Mesenchymal stem cell (in vitro differentiated cells and primary cell): ENCODE measurements at places on chromosomes 16 and 17.
A peak's percentile ranks its signal among the peaks of the same experiment; 100 is the strongest.

DNA sequence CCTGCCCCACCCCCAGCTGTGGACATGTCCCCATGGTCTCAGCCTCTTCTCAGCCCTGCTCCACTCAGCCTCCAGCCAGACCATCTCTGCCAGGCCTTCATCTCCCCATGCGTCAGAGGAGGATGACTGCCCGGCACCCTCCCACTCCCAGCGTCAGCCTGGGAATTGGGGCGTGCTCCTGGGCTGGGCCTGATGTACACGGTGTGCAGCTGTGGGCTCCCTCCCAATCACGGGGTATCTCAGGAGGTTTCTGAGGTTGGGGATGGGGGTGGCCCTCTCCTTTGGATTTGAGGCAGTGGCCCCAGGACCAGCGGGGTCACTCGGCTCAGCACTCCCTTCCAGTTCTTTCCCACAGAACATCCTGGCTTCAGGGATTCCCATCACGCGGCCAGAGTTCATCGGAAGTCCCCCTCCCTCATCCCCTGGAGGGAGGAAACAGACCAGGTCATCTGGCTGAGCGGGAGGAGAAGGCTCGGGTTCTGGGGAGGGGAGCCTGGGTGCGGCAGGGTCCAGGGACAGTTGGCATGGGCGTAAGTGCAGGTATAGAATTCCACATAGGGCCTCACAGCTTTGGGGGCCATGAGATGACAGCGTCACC lies 36.9 kb downstream of the SOCS3 start:
- H3K27ac ChIP-seq, result no peak overlapping the region
- peak overlapping the region; percentile 58 for H3K4me3 ChIP-seq
- H3K4me1 ChIP-seq, result peaks cover 26% of the 10 kb centered on the region
- no peaks in the 10 kb centered on the region for H3K36me3 ChIP-seq
- no peaks in the 10 kb centered on the region for H3K27me3 ChIP-seq
- no peak for DNase-seq

DNA sequence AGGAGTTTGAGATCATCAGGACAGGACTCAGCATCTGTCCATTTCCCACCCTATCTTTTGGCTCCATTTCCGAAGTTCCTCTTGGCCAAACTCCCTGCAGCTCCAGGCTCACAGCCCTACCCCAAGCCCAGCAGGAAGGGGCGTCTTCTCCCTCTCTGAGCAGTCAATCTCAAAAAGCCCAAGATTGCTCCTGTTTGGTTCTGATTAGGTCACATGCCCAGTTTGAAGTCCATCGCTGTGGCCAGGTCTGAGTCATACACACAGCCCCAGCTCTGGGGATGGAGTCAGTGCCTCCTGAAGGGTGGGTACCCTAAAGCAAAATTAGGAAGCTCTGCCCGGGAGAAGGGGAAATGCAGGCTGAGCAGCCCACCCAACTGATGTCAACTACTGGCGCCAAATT lies 23.9 kb downstream of the SNX20 start:
- H3K4me3 ChIP-seq, result no peak overlapping the region
- peaks cover 4% of the 10 kb centered on the region for H3K27me3 ChIP-seq
- H3K4me1 ChIP-seq, result no peaks in the 10 kb centered on the region

- no peaks in the 10 kb centered on the region for H3K4me1 ChIP-seq
- H3K27ac ChIP-seq, result no peak overlapping the region
- H3K4me3 ChIP-seq, result no peak overlapping the region
- H3K27me3 ChIP-seq, result no peaks in the 10 kb centered on the region
- no peak for DNase-seq
Observed at GRCh38 chr16:10558305-10558704, 22.1 kb downstream of the EMP2 start.

- peaks cover 6% of the 10 kb centered on the region for H3K4me1 ChIP-seq
- H3K36me3 ChIP-seq, result no peaks in the 10 kb centered on the region
- H3K4me3 ChIP-seq, result no peak overlapping the region
- H3K27ac ChIP-seq, result no peak overlapping the region
- H3K27me3 ChIP-seq, result peaks cover 7% of the 10 kb centered on the region
Observed at GRCh38 chr16:2783581-2784357, 3.6 kb downstream of the PRSS33 start.

- peaks cover 27% of the 10 kb centered on the region for H3K36me3 ChIP-seq
- peaks cover 13% of the 10 kb centered on the region for H3K4me1 ChIP-seq
- H3K27ac ChIP-seq, result no peak overlapping the region
- no peak overlapping the region for H3K4me3 ChIP-seq
- H3K27me3 ChIP-seq, result no peaks in the 10 kb centered on the region
Observed at GRCh38 chr17:59638553-59638952, 18.9 kb downstream of the CLTC start.

GRCh38 chr16:325375-326145 lies 27.0 kb downstream of the AXIN1 start:
- H3K27ac ChIP-seq, result no peak overlapping the region
- DNase-seq, result no peak
- no peaks in the 10 kb centered on the region for H3K27me3 ChIP-seq
- H3K36me3 ChIP-seq, result peaks cover 22% of the 10 kb centered on the region
- peaks cover 33% of the 10 kb centered on the region for H3K4me1 ChIP-seq
- H3K4me3 ChIP-seq, result no peak overlapping the region

GRCh38 chr16:56320056-56320455 lies 105.3 kb downstream of the AMFR start:
- no peaks in the 10 kb centered on the region for H3K36me3 ChIP-seq
- peaks cover 12% of the 10 kb centered on the region for H3K4me1 ChIP-seq
- no peak for DNase-seq
- H3K27me3 ChIP-seq, result peaks cover 21% of the 10 kb centered on the region
- no peak overlapping the region for H3K4me3 ChIP-seq

- DNase-seq, result peak; percentile 33
- H3K4me3 ChIP-seq, result no peak overlapping the region
- H3K27me3 ChIP-seq, result no peaks in the 10 kb centered on the region
- H3K36me3 ChIP-seq, result peaks cover 50% of the 10 kb centered on the region
- no peak overlapping the region for H3K27ac ChIP-seq
- no peaks in the 10 kb centered on the region for H3K4me1 ChIP-seq
Observed at GRCh38 chr16:67068212-67068753, 39.3 kb downstream of the CBFB start.

GRCh38 chr17:67392111-67392510 lies 15.0 kb downstream of the PITPNC1 start:
- no peak for DNase-seq
- no peak overlapping the region for H3K4me3 ChIP-seq
- no peaks in the 10 kb centered on the region for H3K36me3 ChIP-seq

- no peak overlapping the region for H3K4me3 ChIP-seq
- H3K27ac ChIP-seq, result peak overlapping the region; percentile 54
- peaks cover 44% of the 10 kb centered on the region for H3K4me1 ChIP-seq
- H3K27me3 ChIP-seq, result no peaks in the 10 kb centered on the region
- peaks cover 46% of the 10 kb centered on the region for H3K36me3 ChIP-seq
Observed at GRCh38 chr17:50279181-50279526, 4.9 kb downstream of the TMEM92 start.

DNA sequence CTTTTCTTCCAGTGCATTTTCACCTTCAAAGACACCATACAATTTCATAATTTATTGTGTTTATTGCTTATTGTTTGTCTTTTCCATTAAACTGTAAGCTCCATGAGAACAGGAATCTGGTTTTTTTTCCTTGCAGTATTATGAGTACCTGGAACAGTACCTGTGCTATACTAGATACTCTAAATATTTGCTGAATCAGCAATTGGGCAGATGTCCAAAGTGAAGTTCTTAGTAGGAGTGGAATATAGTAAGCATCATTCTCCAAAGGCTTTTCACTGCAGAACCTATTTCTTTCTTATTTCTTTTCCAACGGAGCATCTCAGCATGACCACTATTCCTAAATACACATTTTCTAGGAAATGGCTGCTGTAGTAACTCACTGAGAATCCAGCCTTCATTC lies 269.0 kb upstream of the CCL2 start:
- DNase-seq, result no peak
- no peaks in the 10 kb centered on the region for H3K27me3 ChIP-seq
- no peak overlapping the region for H3K4me3 ChIP-seq
- H3K27ac ChIP-seq, result no peak overlapping the region
- no peaks in the 10 kb centered on the region for H3K4me1 ChIP-seq

- H3K4me1 ChIP-seq, result no peaks in the 10 kb centered on the region
- H3K4me3 ChIP-seq, result no peak overlapping the region
- no peak overlapping the region for H3K27ac ChIP-seq
- DNase-seq, result no peak
Observed at GRCh38 chr17:51435171-51435552, 174.8 kb downstream of the UTP18 start.

- H3K4me1 ChIP-seq, result peaks cover 3% of the 10 kb centered on the region
- no peak overlapping the region for H3K4me3 ChIP-seq
- H3K36me3 ChIP-seq, result no peaks in the 10 kb centered on the region
- H3K27ac ChIP-seq, result no peak overlapping the region
Observed at GRCh38 chr16:54843424-54843750, 87.3 kb upstream of the IRX5 start.

GRCh38 chr17:77217123-77217522 lies 76.4 kb downstream of the SEC14L1 start:
- no peaks in the 10 kb centered on the region for H3K27me3 ChIP-seq
- H3K27ac ChIP-seq, result no peak overlapping the region
- DNase-seq, result no peak
- peaks cover 72% of the 10 kb centered on the region for H3K36me3 ChIP-seq
- H3K4me1 ChIP-seq, result peaks cover 7% of the 10 kb centered on the region

GRCh38 chr16:4659363-4660353 lies 33.7 kb upstream of the NUDT16L1 start:
- no peak for DNase-seq
- no peak overlapping the region for H3K4me3 ChIP-seq
- H3K4me1 ChIP-seq, result peaks cover 35% of the 10 kb centered on the region
- no peaks in the 10 kb centered on the region for H3K27me3 ChIP-seq
- H3K27ac ChIP-seq, result no peak overlapping the region

- H3K27me3 ChIP-seq, result no peaks in the 10 kb centered on the region
- no peak overlapping the region for H3K27ac ChIP-seq
- no peak overlapping the region for H3K4me3 ChIP-seq
- DNase-seq, result no peak
Observed at GRCh38 chr17:66234611-66235010, 5.4 kb upstream of the APOH start.

GRCh38 chr17:27793906-27794569 lies 6.3 kb downstream of the NOS2 start:
- H3K4me1 ChIP-seq, result peaks cover 5% of the 10 kb centered on the region
- peaks cover 62% of the 10 kb centered on the region for H3K27me3 ChIP-seq
- DNase-seq, result no peak
- no peaks in the 10 kb centered on the region for H3K36me3 ChIP-seq
- no peak overlapping the region for H3K27ac ChIP-seq

GRCh38 chr16:81335669-81336068 lies 20.9 kb downstream of the GAN start:
- H3K36me3 ChIP-seq, result no peaks in the 10 kb centered on the region
- no peaks in the 10 kb centered on the region for H3K27me3 ChIP-seq
- peaks cover 4% of the 10 kb centered on the region for H3K4me1 ChIP-seq
- no peak overlapping the region for H3K27ac ChIP-seq
- DNase-seq, result no peak

- no peaks in the 10 kb centered on the region for H3K36me3 ChIP-seq
- no peaks in the 10 kb centered on the region for H3K4me1 ChIP-seq
- DNase-seq, result no peak
- no peak overlapping the region for H3K4me3 ChIP-seq
- H3K27ac ChIP-seq, result no peak overlapping the region
Observed at GRCh38 chr17:39812466-39812865, 51.6 kb downstream of the IKZF3 start.

- no peak for DNase-seq
- H3K4me3 ChIP-seq, result no peak overlapping the region
- no peaks in the 10 kb centered on the region for H3K27me3 ChIP-seq
- H3K27ac ChIP-seq, result no peak overlapping the region
Observed at GRCh38 chr16:7397901-7398300, 65.3 kb downstream of the RBFOX1 start.

GRCh38 chr16:64339052-64339770 lies 782.7 kb downstream of the CDH11 start:
- no peak overlapping the region for H3K4me3 ChIP-seq
- H3K36me3 ChIP-seq, result no peaks in the 10 kb centered on the region
- H3K4me1 ChIP-seq, result peaks cover 2% of the 10 kb centered on the region
- no peak for DNase-seq
- no peaks in the 10 kb centered on the region for H3K27me3 ChIP-seq
- H3K27ac ChIP-seq, result no peak overlapping the region

GRCh38 chr17:35002876-35003551 lies 22.7 kb downstream of the LIG3 start:
- H3K4me3 ChIP-seq, result no peak overlapping the region
- peak overlapping the region; percentile 9 for H3K27ac ChIP-seq
- peaks cover 21% of the 10 kb centered on the region for H3K4me1 ChIP-seq
- no peak for DNase-seq
- H3K27me3 ChIP-seq, result no peaks in the 10 kb centered on the region

DNA sequence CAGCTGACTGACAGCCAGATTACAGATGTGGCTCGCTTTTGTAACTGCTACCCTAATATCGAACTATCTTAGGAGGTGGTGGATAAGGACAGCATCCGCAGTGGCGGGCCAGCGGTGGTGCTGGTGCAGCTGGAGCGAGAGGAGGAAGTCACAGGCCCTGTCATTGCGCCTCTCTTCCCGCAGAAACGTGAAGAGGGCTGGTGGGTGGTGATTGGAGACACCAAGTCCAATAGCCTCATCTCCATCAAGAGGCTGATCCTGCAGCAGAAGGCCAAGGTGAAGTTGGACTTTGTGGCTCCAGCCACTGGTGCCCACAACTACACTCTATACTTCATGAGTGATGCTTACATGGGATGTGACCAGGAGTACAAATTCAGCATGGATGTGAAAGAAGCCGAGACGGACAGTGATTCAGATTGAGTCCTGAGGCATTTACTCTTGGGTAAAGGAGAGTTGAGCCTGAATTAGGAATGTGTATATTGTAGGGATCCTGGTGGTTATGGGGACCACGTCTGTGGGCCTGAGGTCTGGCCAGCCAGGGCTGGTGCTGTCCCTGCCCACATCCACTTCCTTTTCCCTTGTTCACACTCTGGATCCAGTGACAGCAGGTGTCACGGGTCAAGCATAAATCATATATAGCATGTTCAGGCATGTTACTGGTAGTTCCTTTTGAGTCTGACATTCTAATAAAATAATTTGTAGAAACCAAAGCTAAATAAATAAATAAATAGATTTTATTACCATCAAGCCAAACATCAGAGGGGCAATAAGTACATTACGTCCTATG lies 89.0 kb upstream of the SMURF2 start:
- no peak overlapping the region for H3K4me3 ChIP-seq
- H3K27ac ChIP-seq, result no peak overlapping the region
- no peaks in the 10 kb centered on the region for H3K27me3 ChIP-seq
- no peak for DNase-seq
- peaks cover 68% of the 10 kb centered on the region for H3K36me3 ChIP-seq
- peaks cover 3% of the 10 kb centered on the region for H3K4me1 ChIP-seq

GRCh38 chr16:12583237-12583897 lies 220.3 kb downstream of the CPPED1 start:
- H3K4me1 ChIP-seq, result no peaks in the 10 kb centered on the region
- H3K36me3 ChIP-seq, result no peaks in the 10 kb centered on the region
- no peaks in the 10 kb centered on the region for H3K27me3 ChIP-seq
- DNase-seq, result no peak
- H3K4me3 ChIP-seq, result no peak overlapping the region

- H3K4me1 ChIP-seq, result no peaks in the 10 kb centered on the region
- peaks cover 14% of the 10 kb centered on the region for H3K36me3 ChIP-seq
- H3K27me3 ChIP-seq, result no peaks in the 10 kb centered on the region
- peak; percentile 93 for DNase-seq
Observed at GRCh38 chr16:64952177-64952576, 169.7 kb downstream of the CDH11 start.
